Activated CD4-positive, CD25-positive, alpha-beta regulatory T cell (primary cell): ENCODE measurements at places on chromosomes 6 and 20.

- DNase-seq, result no peak
These were observed 80.6 kb upstream of the NXT1 start for GRCh38 chr20:23269954-23270353.

- DNase-seq, result peak; percentile 10
These were observed 363.5 kb downstream of the ESR1 start for GRCh38 chr6:152170702-152171667.

- no peak for DNase-seq
These were observed 143.2 kb downstream of the SLC16A10 start for GRCh38 chr6:111230351-111231089.

DNA sequence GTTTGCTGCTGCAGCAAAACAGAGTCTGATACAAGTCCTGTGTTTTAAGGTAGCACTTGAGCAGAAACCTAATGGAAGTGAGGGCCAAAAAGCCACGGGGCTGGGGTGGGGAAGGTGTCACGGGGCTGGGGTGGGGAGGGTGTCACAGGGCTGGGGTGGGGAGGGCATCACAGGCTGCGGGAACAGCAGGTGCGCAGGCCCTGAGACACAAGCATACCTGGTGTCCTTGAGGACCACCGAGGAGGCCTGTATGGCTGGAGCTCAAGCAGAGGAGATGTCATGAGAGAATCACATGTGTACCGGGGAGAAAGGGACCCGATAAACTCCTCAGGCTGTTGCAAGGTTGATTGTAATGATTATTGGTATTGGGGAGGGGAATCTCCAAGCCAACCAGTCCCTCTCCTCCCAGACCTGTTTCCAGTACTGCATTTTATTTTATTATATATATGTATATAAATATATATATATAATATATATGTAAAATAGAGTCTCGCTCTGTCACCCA lies 13.6 kb upstream of the SPO11 start:
- DNase-seq, result no peak

DNA sequence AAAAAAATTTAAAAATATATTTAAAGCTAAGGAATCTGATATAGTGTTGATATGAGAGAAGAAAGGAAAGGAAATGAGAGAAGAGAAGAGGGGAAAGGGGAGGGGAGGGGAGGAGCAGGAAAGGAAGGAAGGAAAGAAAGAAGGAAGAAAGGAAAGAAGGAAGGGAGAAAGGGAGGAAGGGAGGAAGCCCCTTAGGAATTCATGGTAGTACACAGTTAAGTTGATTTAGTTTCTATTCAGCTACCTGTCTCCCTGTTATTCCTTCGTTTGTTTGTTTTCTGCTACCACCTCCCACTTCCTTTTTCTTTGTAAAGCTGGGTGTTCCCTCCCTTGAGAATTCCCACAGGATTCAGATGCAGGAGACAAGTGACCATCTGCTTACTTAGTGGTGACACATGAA lies 1025.4 kb upstream of the FLRT3 start:
- DNase-seq, result no peak

DNA sequence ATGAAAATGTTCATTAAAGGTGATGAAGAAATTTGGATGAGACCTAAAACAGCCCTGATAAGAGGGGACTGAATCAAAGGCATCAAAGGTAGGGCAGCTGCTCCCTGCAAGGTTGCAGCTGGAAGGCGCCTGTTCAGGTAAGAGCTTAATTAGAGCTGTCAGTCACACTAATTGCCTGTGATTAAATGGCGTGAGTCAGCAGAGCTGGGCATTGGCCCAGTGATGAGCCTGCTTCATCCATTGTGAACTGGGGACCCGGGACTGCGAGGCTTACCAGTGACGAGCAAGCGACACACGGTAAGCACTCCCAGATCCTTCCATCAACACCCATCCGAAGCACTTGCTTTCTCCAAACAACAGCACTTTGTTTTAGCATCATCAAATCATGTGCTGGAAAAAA lies 621.5 kb upstream of the CDH4 start:
- DNase-seq, result no peak

DNA sequence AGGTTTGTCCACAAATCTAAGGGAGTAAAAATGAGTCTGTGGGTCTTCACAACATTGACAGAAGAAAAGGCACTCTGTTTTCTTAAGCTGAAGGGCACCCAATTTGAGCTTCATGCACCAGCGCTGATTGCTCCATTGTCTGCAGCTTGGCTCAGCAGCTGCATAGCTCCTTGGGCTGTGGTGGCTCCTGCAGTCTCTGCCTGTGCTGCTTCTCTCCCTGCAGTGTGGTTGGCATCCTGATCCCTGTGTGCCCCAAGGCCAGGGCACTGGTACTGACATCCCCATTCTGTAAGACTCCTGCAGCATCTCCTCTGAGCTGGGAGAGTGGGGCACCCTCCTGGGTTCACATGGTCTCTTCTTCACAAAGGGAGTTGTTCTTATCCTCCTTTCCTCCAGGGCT lies 83.2 kb upstream of the B3GAT2 start:
- DNase-seq, result no peak

GRCh38 chr20:61621035-61621730 lies 369.1 kb downstream of the CDH4 start:
- DNase-seq, result no peak

- DNase-seq, result no peak
These were observed 11.7 kb downstream of the BPIFB4 start for GRCh38 chr20:33091147-33091546.

DNA sequence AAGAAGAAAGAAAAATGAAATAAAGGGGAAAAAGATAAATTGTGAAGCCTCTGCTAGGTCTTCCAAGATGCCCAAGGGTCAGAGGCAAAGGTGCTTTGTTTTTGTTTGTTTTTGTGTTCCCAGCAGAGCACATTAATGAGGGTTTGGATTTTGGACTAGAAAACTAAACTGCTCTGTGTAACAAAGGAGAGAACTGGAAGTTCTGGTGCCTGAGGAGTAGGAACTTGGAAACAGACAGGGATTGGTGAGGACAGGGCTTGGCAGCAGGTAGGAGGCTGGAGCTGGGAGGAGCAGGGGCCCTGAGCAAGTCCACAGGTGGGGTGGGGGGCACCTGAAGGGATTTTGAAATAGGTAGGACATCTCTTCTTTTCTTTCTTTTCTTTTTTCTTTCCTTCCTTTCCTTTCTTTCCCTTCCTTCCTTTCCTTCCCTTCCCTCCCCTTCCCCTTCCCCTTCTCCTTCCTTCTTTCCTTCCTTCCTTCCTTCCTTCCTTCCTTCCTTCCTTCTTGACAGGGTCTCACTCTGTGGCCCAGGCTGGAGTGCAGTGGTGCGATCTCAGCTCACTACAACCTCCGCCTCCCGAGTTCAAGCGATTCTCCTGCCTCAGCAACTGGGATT lies 15.3 kb upstream of the ABRACL start:
- DNase-seq, result no peak

- no peak for DNase-seq
These were observed 61.2 kb upstream of the BHLHE23 start for GRCh38 chr20:63067721-63068560.

GRCh38 chr6:30149234-30149633 lies 11.8 kb downstream of the TRIM10 start:
- no peak for DNase-seq

GRCh38 chr6:35626401-35626800 lies 62.3 kb downstream of the FKBP5 start:
- DNase-seq, result no peak

- DNase-seq, result no peak
These were observed 256.5 kb upstream of the RREB1 start for GRCh38 chr6:6851059-6851948.

GRCh38 chr6:135145063-135145800 lies 35.9 kb upstream of the MYB start:
- DNase-seq, result no peak

GRCh38 chr6:15363523-15364400 lies 117.9 kb downstream of the JARID2 start:
- no peak for DNase-seq

GRCh38 chr20:50194831-50195523 lies 4.3 kb downstream of the CEBPB start:
- no peak for DNase-seq

- DNase-seq, result no peak
These were observed 16.1 kb downstream of the GMPR start for GRCh38 chr6:16254535-16254934.

- DNase-seq, result no peak
These were observed 137.5 kb upstream of the BACH2 start for GRCh38 chr6:90434094-90434493.

- DNase-seq, result no peak
These were observed 122.8 kb downstream of the TASP1 start for GRCh38 chr20:13515796-13516558.

DNA sequence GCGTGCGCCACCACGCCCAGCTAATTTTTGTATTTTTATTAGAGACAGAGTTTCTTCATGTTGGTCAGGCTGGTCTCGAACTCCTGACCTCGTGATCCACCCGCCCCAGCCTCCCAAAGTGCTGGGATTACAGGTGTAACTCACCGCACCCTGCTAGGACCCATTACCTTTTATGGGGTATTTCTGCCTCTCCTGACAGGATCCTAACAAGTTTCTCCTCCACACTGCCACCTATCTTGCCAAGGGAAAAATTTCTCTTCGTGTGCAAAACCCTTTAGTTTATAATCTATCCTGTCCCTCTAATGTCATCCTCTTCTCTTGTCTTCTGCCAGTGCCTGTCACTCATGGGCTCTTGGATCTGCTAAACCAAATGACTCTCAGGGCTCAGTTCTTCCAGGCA lies 1.9 kb downstream of the STMND1 start:
- no peak for DNase-seq

DNA sequence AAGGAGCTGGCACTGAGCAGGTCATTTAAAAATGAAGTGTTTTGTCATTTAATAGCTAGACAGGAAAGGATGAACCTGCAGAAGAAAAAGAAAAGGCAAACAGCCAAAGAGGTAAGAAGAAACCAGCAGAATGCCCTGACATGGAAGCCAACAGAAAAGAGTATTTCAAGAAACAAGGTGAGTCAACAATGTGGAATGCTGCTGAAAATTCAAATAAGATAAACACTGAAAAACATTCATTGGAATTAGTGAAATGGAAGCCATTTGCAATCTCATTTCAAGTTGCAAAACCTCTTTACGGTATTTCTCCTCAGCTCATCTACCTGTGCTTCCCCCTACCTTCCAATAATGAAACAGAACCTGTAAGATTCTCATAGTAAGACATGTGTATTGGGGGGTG lies 59.6 kb downstream of the RWDD2A start:
- no peak for DNase-seq

DNA sequence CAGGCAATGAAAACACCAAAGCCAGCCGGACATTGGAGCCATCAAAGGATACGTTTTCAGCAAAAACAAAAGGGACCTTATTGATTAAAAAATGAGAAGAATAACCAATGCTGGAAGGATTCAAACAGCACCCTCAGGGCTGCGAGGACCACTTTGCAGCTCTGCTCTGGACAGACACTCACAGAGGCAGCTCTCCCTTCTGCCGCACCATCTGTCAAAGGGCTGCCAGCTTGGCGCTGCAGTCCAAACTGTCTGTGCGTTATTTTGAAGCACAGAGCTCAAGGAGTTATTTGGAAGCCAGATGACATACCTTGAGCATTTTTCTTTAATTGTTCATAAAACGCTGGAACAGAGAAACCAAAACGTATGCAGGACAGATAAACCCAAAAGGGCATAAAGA lies 85.2 kb downstream of the KIF16B start:
- no peak for DNase-seq

- peak; percentile 13 for DNase-seq
These were observed at the start of gene POM121L2 for GRCh38 chr6:27312146-27312949. TSS of gene POM121L2 (minus strand) at chr6:27312273. CDS start at chr6:27312170, 103 bp downstream.

DNA sequence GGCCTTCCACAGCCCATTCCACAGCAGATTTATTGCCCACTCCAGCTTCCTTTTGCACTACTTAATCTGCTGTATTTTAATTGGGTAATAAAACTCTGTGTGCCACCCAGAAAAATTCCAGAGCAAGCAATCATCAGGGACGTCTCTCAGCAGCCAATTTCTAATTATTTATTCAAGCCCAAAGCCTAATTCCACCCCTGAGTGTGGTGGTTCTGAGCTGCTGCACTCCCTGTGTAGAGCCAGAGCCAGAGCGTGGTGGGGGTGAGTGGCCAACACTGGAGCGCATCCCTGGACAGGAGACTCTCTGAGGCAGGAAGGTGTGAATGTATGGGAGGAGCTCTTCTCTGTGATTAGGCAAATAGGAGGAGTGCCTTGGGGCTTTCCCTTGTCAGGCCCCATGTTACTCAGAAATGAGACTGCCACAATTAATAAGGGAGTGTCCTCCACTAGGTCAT lies 66.1 kb downstream of the CD24 start:
- no peak for DNase-seq

- DNase-seq, result no peak
These were observed 25.1 kb upstream of the RPP40 start for GRCh38 chr6:5028921-5029320.

- DNase-seq, result no peak
These were observed 203.3 kb upstream of the IMPG1 start for GRCh38 chr6:76275746-76276145.

- no peak for DNase-seq
These were observed 216.7 kb downstream of the ZDHHC14 start for GRCh38 chr6:157597461-157598312.

DNA sequence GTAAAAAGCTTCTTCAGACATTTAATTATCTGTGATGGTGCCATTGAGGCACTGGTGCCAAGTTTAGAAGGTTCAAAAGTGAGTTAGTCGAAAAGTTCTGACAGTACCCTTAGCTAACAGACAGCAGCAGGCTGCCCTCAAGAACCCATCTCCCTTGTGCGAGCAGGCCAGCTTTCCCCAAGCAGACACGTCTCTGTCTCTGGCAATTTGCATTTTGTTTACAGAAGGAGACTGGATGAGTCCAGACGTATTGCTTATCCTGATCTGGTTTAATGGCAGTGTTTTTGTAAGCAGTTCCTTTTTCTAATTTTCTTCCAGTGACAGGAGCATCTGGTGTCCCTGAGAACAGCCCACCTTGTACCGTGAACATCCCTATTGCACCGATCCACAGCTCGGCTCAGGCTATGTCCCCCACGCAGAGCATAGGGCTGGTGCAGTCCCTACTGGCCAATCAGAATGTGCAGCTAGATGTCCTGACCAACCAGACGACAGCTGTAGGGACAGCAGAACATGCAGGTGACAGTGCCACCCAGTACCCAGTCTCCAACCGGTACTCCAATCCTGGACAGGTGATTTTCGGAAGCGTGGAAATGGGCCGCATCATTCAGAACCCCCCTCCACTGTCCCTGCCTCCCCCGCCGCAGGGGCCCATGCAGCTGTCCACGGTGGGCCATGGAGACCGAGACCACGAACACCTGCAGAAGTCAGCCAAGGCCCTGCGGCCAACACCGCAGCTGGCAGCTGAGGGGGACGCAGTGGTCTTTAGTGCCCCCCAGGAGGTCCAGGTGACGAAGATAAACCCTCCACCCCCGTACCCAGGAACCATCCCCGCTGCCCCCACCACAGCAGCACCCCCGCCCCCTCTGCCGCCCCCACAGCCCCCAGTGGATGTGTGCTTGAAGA lies 58.3 kb upstream of the TMEM181 start:
- no peak for DNase-seq

GRCh38 chr20:50320901-50321796 lies 130.5 kb downstream of the CEBPB start:
- no peak for DNase-seq
